ENCODE measurements at places on chromosomes 5 and 9. TPM values are rescaled to one million over a fixed set of nuclear protein-coding genes. Genes with fewer than 3 reads are reported as not detected.

DNA sequence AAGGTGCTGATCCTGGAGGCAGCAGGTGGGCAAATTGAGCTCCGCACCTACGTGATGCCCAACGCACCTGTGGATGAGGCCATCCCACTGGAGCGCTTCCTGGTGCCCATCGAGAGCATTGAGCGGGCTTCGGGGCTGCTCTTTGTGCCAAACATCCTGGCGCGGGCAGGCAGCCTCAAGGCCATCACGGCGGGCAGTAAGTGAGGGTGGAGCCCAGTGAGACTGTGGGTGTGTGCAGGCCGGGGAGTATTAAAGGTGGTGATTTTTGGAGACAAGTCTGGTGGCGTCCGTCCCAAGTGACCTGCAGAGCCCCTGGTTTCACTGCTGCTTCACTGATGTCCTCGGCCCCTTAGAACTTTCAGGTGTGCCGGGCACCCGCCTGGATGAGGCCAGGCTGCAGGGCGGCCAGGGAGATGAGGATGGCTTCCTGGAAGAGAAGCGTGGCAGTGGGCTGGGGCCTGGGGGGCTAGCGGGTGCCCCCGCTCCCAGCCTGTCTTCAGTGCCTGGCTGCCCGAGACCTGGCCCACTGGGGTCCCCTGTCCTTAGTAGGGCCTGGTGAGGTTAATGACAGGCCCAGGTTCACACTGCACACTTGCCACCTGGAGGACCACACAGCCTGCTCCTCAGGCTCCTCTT is 4.2 kb downstream of the ENDOG start:
- DNase-seq: no peak

DNA sequence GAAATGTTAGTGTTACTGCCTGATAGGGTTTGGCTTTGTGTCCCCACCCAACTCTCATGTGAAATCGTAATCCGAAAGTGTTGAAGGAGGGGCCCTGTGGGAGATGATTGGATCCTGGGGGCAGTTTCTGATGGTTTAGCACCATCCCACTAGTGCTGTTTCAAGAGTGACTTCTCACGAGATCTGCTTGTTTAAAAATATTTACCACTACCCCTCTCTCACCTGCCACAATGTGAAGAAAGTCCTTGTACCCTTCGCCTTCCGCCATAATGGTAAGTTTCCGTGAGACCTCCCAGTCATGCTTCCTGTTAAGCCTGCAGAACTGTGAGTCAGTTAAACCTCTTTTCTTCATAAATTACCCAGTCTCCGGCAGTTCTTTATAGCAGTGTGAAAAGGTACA is 2.6 kb upstream of the RFX3 start:
- no peak for DNase-seq

GRCh38 chr5:81020478-81021167 is 60.5 kb downstream of the RASGRF2 start:
- DNase-seq: no peak

GRCh38 chr9:114196979-114197622 is 41.8 kb downstream of the COL27A1 start:
- no peak for DNase-seq

Gene POLE3
- 65.6 TPM for polyA plus RNA-seq

DNA sequence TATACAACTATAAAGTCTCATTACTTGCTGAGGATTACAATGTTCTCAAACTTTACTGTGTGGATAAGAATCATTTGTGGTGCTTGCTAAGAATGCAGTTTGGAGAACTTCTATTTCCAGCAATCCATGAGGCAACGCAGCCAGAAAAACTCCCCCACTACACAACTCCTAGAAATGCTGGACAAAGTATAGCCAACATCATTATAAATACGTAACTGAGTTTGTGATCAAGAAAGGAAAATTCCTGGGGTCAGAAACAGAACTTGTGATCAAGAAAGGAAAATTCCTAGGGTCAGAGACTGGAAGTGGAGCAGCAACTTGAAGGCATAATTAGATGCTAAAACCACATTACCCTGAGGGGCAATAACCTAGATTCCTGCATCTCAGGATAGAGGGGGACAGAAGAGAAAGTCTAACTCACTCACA is 81.1 kb downstream of the MAT2B start:
- no peak for DNase-seq

DNA sequence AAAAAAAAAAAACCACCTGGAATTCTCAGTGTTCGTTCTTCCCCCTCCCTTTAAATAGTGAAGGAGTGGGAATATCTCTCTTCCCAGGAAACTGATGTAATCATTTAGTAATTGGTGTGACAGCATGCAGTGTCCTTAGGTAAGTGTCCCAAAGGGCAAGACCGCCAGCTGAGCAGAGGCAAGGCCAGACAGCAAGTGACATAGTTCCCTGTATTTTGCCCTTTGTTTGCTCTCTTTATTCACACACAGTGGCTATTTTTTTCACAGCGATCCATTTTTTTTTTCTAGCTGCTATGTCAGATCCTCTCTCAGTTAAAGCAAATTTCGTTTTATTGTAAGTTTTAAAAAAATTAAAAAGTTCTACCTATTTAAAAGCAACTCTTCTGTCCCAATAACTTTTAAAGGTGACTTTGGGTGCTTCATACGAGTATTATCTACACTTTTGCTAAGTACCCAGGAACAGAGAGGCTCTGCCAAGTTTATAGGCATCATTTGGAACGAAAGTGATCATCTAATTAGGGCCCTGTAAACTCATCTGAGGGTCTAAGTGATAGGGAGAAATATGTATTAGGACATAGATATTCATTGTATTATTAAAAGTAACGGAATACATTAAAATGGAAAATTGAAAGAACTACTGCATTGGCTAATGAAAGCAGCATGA is 98.2 kb upstream of the ALDH1A1 start:
- DNase-seq: no peak

DNA sequence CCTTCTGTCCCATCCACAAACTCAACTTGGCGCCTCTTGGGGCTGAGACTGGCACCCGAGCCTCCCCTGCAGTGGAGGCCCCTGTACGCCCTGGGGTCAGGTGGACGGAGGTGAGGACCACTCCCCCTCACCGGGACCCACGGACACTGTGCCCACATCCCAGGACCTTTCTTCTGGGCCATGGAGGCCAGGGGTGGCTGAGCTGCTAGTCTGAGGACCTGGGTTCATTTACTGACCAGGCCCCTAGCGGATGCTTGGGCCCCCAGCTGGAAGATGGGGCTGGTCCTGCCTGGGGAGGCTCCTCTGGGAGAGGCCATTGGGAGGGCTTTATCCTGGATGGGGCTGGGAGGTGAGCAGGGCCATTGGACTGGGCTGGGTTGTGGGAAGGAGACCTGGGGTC is 16.9 kb upstream of the SLC6A19 start:
- no peak for DNase-seq

- DNase-seq: no peak
These were observed 547.8 kb downstream of the CCDC171 start for GRCh38 chr9:16100537-16101091.

Gene HACD4
- 3.2 TPM for polyA plus RNA-seq

- DNase-seq: no peak
These were observed 10.4 kb downstream of the RGS7BP start for GRCh38 chr5:64516216-64516615.

DNA sequence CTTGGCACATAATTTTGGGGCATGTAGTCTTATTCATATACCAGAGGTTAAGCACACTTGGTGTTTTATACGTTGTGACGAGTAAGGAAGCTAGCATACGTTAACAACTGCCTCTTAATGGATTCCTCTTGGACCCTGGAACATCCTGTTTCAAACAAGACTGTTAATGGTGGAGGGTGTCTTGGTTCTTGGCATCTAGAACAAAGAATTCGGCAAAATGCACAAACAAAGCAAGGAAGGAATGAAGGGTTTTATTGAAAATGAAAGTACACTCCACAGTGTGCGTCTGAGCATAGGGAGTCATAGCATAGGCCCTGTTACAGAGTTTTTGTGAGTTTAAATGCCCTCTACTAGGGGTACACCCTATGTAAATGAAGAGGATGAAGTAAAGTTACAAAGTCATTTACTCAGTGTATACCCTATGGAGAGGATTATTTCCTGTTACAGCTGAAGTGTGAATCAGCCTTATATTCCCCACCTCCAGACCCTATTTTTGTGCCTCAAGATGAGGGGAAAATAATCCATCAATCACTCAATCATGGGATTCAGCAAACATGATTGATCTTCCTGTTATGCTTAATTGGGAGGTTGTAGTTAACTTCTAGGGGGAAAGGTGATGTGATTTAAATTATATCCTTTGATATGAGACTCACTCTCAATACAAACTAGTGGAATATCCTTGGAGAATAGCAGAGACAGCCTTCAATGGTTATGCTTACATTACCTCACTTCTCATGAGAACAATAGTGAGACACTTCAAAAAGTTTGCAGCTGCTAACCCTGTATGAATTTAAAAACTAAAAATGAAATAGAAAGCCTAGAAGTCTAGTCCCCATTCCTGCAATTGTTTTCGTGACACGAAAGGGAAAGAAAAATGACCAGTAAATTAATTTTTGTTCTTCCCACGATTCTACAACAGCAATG is 84.9 kb upstream of the MYO10 start:
- DNase-seq: no peak

DNA sequence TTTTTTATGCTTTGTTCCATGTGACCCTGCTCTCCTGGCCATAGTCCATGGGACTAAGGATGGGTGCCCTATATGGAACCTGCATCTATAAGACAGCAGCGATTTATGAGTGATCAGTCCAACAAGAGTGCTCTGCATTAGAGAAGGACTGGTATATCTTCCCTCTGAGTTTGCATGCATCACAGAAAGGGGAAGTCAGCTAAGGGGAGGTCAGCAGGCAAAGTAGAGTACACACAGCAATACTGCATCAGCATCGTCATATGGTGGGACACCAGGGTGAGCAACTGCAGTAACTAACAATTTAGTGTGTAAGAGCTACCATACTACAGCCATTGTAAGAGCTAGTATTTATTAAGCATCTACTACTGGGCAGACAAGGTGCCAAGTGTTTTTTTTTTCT is 311.3 kb downstream of the NDUFS4 start:
- no peak for DNase-seq

Gene TAF11L10
- not detected for polyA plus RNA-seq

DNA sequence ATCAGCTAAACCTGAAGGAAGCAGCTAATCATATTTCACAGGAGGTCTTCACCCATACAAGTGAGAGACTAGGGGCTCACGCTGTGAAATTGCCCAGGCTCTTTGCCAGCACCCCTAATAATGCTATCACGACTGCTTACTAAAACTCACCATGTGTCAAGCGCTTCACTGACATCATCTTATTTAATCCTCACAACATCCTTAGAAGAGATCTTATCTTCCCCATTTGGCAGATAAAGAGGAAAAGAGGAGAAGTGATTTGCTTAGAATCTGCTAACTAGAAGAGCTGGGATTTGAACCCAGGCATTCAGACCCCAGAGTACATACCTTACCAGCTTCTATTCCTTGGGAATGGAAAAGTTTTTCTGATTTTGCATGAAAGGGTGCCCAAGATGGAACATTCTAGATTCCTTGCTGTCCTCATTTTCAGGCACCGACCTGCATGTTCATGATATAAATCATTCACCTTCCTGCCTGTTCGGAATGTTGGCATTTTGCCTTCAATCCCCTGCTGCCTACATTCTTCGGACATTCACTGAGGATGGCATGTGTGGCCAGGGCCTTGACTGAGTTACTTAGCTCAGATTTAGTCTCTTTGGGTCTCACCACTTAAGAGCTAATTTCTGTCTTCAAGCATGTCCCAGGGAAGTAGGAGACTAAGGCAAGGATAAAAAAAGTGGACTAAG is 88.1 kb downstream of the SH3TC2 start:
- DNase-seq: no peak

DNA sequence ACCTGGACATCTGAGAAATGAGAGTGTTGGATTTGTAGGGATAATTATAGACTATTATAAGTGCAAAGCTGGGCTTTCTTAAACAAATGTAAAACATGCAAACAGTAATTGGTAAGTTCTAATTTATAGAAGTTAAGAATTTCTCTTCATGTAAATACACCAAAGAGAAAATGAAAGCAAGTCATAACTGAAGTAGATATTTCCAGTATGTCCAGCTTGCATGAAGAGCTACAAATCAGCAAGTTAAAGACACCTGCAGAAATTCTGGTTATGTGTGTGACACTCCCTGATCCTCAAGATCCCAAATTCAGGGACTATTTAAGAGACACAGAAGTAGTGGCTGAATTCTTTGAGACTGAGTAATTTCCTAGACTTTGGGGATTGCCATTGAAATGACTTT is 308.9 kb downstream of the TLE4 start:
- no peak for DNase-seq

Gene HRCT1
- 0.64 TPM for polyA plus RNA-seq

- DNase-seq: no peak
These were observed 194.4 kb upstream of the PTGER4 start for GRCh38 chr5:40485021-40485998.

DNA sequence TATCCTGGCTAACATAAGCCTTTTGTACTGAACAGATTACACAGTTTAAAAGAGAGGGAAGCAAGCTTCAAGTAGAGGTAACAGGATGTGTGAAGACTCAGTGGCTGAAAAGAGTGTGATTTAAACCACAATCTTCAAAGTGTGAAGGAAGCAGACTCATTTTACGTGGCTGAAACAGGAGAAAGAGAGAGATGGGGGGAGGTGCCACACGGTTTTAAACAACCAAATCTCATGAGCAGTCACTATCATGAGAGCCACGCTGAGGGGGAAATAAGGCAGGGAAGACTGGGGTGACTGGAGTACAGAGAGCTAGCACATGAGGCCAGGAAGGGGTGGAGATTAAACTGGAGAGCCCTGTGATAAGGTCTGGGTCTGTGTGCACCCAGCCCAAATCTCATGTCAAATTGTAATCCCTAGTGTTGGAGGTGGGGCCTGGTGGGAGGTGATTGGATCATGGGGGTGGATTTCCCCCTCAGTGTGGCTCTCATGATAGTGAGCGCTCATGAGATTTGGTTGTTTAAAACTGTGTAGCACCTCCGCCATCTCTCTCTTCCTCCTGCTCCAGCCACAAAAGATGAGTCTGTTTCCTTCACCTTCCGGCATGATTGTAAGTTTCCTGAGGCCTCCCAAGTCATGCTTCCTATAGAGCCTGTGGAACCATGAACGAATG is 318.6 kb upstream of the CD180 start:
- no peak for DNase-seq

Gene AGXT2
- 60.3 TPM for polyA plus RNA-seq

DNA sequence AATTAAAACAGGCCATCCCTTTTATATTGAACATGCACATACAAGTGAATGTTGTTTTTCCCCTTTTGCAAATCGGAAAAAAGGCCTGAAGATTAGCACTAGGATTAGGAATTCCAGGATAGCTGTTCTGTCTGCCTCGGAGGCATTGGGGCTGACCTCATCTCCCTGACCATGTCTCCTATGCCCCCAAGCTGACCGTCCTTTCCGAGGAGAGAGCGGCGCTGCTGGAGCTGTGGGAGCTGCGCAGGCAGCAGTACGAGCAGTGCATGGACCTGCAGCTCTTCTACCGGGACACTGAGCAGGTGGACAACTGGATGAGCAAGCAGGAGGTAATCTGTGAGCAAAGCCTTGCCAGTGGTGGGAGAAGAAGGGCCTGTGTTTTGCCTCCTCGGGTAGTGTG is 28.3 kb downstream of the SPTAN1 start:
- no peak for DNase-seq

GRCh38 chr9:128911529-128912035 is 9.2 kb upstream of the PHYHD1 start:
- no peak for DNase-seq

DNA sequence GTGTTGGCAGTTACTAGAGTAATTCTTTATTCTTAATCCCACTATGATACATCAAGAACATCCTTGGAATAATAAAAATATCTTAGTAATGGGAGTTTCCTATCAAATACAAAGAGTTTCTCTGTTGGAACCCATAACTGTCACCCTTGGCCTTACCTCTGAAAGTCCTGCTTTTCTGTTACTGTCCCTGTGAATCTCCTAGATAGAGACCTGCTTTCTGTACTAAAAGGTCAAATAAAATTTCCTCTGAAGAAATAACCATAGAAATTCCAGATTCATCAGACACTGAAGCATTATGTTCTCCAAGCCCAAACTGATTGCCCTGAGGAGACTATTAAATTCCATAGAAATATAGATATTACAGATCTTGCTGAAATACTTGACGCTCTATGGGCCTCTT is 63.0 kb downstream of the KCNV2 start:
- no peak for DNase-seq

Measured in renal pelvis (tissue), 12 donors.